Hypothalamus (tissue), 51 donors: ENCODE measurements at places on chromosomes 5 and 9.
A peak's percentile ranks its signal among the peaks of the same experiment; 100 is the strongest.

DNA sequence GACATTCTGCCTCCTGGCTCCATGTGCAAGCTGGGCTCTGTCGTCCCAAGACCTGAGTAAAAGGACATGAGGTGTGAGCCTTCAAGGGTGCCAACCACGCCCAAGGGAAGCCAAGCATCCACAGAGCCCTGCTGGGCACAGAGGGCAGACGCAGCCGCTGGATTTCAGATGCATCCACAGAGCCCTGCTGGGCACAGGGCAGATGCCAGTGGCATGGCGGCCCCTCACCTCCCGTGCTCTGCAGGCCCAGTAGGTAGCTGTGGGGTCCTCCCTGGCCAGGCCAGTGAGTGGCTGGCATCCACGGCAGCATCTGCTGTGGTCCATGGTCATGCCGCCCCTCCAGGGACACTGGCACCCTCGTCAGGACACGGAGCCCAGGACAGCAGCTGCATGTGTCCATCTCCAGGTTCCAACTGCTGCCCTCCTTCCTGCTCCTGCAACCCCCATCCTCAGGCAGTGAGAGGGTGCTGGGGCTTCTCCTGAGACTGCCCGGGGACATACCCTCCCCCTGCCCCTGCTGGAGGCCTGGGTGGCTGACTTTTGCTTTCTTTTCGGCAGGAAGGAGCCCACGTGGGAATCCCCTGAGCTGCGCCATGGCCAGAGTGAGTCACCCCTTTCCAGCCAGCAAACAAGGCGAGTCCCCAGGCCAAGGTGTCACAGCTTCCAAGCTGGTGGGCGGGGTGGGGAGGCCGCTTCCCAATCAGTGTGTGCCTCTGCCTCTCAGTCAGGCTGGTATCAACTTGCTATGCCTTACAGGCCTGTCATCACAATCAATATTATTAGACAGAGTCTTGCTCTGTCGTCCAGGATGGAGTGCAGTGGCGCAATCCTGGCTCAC is 4.0 kb upstream of the TRAF2 start:
- no peak for DNase-seq

DNA sequence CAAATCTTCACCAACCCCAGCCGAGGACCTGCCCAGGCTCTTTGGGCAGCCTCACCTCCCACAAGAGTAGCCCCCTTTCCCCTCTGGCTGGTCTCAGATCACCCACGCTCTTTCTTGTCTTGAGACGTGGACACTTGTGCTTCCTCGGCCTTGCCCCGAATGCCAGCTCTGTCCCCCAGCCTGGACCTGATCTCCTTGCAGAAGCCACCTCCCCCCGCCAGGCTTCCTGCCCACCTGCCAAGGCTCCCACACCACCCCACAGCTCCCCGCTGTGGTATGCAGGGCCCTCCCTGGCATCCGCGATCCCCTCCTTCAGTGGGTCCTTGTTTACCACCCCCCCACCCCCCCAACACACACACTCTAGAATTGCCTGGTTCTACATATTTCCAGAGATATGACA is 133.7 kb downstream of the ROR2 start:
- no peak for DNase-seq

DNA sequence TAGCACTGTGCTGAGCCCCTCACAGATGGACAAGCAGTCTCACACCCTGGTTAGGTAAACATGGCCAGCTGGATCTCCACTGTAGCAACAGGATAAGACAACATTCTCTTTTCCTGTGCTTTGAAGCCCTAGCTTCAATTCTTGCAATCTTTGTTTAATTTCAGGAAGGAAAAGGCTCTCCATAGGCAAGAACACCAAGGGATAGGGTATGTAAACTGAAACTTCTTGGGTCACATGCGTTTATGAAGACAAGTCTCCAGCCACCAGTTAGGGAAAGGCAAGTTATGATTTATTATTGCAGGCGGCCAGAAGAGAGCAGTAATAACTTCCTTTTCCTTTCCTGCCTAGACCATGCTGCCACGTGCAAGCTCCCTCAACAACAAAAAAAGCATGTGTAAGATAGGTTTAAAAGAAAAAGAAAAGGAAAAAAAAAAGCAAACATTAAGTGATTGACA is 50.1 kb upstream of the POU5F2 start:
- DNase-seq, result no peak

DNA sequence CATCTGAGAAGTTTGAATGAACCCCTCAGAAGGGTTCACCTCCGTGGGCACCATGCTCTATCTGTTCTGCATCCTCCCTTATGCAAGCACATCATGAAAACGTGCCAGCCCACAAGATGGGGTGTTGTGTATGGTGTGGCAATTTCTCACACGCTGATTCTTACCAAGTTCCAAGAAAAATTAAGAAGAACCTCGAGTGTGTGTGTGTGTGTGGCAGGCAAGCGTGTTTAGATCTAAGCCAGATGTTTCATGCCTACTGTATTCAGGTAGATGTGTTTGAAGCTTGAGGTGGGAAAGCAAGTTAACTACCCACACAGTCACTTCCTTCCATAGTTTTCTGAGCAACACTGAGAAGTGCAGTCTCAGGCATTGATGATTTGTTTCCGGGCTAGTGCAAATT is 77.7 kb upstream of the GNA14 start:
- DNase-seq, result no peak

GRCh38 chr9:89522261-89522958 is 24.5 kb upstream of the SEMA4D start:
- DNase-seq, result no peak

DNA sequence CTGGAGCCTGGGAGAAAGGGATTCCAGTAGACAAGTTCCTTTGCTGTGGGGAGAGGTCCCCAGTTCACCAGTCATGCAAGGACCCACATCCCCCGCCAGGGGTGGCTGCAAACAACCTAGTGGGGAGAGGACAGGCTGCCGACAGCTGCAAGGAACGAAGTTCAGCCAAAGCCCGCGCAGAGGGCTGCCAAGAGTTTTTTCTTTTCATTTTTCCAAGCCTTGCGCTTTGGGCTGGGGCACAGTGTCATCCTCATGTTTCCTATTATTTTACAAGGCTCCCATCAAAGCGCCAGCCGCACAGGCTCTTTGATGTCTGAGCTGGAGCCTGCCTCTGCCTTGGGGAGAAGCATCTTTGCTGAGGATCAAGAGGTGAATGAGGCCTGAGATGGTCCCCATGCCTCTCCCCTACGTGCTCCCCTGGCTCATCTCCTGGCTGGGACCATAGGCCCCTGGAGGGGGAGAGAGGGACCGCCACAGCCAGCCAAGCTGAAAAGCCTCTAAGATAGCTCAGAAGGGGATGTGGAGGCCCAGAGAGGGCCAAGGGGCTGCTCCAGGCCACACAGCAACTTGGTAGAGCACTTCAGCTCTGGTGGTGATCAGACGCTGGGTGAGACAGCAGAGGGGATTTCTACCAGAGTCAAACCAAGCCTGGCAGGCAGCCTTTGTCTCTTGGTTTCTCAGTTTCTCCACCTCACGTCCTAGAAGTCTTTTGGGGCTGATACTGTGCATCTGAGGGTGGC is 50.4 kb upstream of the SYNPO start:
- DNase-seq, result no peak

DNA sequence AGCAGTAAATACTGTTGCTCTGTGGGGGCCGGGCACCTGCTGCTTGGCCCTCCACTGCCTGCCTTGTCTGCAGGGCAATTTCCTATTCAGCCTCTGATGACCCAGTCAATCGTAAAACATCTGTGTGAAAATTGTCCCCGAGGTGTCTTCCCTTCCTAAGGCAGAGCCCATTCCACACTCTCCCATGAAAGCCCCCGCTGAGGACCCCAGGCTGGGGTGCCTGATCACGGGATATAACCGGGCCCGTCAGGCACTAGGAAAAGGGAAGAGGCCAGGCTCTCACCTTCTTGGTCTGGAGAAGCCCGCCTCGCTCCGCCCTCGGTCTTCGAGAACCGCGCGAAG is 27.2 kb upstream of the SCGB3A1 start:
- no peak for DNase-seq

DNA sequence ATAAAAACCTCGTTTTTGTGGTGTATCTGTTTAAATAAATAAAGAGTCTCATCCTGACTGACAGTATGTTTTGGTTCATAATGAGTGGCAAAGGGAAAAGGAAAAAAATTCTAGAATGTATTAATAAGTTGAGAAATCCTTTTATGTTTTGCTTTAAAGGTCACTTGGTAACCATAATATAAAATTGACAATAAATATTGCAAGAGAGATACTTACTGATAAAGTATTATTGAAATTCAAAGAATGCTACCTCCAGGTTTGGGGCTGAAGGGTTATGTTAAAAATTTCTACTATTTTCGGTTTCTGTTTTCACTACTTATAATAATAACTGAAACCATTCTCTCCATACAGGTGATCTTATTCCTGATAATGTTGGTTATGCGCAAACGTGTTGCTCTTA is 85.4 kb upstream of the FSD1L start:
- DNase-seq, result no peak

DNA sequence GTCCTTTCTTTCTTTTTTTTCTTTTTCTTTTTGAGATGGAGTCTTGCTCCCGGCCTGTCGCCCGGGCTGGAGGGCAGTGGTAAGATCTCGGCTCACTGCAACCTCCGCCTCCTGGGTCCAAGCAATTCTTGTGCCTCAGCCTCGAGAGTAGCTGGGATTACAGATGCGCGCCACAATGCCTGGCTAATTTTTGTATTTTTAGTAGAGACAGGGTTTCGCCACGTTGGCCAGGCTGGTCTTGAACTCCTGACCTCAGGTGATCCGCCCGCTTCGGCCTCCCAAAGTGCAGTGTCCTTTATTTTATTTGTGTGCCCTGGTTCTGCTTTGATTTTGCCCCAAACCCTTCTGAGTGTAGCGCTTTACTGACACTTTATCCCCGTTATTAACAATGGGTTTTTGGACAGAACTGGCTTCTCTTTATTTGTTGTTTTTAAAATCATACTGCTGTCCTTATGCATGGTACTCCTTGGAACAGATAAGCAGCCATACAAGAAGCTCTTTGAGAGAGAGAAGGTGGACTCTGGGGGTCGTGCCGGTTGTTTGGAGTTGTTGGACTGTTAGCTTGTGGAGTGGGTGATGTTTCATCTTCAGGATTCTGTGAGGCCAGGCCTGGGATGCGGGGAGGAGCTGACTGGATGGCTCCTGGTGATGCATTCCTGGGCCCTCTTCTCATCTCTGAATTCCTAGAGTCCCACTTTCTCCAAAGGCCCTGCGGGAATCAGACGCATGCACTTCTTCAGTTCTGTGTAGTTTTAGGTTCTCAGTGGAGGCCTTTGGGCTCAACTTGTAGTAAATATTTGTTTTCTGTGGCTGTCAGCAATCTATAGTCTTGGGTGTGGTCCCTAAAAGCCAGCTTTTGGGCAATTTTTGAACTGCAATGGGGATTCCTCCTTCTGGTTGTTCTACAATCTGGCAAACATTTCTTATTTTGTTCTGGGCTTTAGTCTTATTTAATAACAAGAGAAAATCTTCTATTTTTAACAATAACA is 47.8 kb downstream of the PTTG1 start:
- DNase-seq, result no peak

DNA sequence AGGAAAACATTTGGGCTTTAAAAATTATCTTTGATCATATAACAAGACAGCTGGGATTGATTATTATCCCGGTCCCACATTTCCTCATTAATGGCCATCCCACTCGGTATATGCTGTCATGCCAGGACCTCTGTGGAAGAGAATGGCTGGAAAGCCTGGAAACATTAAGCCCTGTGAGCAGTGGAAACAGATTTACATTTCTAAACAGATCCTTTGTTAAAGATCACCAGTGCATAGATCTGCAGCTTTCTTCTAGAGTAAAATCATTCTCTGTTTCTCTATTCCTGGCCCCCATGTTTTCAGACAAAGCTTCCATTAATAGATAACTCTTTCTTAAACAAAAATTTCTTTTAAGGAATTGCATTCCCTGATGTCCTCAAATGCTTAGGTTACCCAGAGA is 152.2 kb downstream of the CAVIN4 start:
- DNase-seq, result no peak

- no peak for DNase-seq
Observed at GRCh38 chr5:114097570-114097969, 264.3 kb upstream of the KCNN2 start.

DNA sequence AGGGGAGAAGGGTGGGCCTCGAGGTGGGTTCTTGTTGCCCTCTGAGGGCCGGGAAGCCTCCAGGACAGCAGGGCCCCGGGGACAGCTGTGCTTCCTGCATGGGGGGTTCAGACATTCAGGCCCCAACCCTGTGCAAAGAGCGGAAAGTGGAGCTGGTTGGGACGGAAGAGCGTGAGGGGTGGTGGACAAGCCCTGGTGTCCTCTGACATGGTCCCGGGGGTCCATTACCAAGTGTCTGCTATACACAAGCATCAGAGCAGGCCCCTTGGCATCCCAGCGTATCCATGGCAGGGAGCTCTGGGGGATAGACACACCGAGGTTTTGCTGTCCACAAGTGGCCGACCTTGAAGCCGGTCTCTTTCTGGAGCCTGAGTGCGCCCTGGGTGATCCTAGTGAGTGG is 9.3 kb downstream of the PLPP7 start:
- DNase-seq, result no peak

DNA sequence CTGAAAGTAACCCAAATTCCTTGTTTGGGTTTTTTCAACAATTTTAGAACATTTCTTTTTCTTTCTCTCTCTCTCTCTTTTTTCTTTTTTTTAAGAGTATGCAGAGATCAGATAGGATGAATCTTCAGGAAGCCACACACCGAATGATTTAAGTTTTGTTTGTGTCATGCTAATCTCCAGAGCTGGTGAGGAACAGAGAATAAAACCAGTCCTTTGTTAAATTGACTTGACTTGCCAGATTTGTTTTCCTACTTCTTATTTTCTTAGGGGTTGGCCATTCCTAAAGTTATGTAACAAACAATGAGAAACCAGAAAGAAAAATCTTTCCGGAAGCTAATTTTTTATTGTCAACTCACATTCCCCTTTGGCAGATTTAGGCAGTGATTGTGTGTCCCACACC is 1669.3 kb upstream of the CDH6 start:
- DNase-seq, result no peak

GRCh38 chr5:155728146-155728856 is 598.7 kb upstream of the SGCD start:
- peak; percentile 15 for DNase-seq

DNA sequence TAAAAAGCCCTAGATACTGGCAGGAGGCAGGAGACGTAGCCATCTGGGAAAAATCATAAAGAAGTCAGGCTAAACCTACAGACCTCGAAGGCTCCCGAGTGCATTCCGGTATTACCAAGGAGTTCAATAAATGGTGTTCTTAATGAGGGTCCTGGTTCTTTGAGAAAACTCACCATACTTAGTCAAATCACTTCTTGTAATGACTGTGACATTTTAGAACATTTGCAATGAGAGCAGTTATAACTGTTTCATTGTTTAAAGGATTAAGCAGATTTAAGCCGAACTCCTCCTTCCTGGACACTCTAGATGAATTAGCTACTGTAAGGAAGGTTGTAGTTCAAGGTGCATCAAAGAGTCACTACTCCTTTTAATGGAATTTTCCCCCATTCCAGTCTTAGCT is 67.8 kb downstream of the EFNA5 start:
- no peak for DNase-seq

GRCh38 chr5:174410716-174411478 is 313.5 kb upstream of the MSX2 start:
- DNase-seq, result no peak
